AG09309 (cell line): ENCODE measurements at places on chromosomes 5 and 9.

GRCh38 chr5:41908374-41909079 is 4.4 kb downstream of the RIMOC1 start:
- peak; percentile 55 for DNase-seq

- no peak for DNase-seq
These were observed 6.8 kb upstream of the TIFAB start for GRCh38 chr5:135458921-135459331.

DNA sequence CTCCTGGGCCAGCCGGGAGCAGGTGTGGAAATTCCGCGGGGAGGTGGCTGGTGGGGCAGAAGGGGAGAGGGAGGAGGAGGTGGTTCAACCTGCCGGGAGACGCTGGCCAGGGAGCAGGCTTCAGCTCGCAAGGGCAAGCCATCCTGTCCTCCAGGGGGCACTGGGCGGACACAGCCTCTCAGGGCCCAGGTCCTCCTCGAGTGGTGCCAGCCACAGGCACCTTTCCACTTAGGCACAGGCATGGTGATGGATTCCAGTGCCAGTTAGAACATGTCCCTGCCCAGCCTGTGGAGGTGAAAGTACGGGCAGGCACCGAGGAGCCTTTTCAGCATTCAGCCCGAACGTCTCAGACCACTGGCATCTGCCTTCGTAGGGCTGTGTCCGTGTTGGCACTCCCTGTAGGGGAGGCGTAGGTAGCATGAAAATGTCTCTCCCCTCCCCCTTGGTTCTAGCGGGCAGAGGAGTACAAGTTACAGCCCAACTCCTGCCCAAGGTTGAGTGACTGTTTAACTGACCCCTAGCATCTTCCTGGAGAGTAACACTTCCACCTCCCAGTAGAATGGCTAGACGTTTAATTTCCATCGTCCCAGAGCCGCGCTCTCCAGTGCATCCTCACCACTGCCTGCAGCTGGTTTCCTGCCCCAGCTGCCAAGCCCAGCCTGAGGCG is 48.9 kb downstream of the DAB2IP start:
- DNase-seq = no peak

DNA sequence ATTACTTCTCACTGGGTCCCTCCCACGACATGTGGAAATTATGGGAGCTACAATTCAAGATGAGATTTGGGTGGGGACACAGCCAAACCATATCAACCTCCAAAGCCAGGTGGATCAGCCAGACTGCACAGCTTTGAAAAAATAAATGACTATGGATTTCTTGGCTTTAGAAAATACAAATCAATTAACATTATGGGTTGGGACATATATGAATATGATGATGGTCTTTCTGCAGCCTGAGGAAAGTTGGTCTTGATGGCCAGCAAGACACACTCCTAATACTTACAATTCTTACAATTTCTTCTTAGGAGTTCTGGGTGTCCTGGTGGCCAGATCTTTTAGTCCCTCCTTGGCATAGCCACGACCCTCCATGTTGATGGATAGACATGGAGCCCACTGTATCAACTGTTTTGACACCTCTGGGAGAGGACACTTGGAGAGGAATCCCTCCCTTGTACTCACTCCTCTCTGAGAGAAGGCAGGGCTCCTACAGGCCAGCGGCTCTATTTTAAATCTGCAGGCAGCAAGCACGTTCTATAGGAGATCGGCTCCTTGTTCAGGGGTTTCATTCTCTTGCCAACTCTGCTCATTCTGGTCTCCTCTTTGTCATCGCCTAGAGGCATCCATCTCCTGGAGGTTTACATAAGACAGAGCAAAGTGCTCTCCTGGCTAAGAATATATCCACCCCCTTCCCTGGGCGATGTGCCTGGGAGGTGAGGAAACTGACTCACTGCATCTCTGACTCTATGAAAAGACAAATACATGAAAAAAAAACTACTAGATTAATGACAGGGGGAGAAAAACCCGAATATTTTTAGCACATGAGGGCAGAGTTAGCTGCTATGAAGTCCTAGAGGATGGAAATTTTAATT is 145.9 kb downstream of the CARTPT start:
- DNase-seq = peak; percentile 16

DNA sequence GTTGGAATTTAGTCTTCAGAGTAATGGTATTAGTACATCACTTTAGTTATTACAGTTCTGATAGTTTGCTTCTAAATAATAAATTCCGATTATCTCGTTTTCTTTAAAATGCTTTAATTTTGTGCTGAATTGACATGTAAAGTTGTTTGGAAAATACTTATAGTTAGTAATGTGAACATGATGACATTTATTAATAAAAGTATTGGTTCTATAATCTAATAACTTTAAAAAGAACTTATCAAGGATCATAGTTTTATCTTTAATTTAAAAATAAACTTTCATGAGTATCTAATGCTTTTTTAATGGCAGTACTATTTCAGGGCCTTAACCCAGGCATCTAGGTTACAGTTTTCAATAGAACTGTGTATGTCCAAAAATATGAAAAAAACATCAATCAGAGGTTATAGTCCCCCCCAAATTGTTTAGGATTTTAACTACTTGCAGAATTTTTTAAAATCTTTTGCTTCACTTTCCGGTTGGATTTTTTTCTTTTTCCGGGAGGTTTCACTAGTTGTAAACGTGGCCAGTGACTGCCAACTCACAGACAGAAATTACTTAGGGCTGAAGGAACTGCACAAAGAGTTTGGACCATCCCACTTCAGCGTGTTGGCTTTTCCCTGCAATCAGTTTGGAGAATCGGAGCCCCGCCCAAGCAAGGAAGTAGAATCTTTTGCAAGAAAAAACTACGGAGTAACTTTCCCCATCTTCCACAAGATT is 680 bp downstream of the GPX8 start:
- DNase-seq = peak; percentile 90

DNA sequence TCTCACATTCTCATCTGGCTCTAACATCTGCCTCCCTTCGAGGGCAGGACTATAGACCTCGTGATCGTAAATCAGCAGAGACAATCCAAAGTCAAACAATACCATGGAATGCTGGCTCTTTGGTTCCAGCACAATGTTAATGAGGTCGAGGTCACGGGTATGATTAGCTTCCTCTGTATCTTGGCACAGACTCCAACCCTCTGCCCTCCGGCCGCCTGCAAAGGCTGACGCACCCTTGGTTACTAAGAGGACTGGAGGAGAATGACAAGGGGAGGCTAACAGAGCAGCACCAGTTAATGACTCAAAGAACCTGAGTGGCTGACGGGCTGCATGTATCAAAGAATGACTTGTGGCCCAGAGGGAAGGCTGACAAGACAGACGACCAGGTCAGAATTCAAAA is 10.1 kb downstream of the LHFPL2 start:
- DNase-seq = peak; percentile 87

- DNase-seq = no peak
These were observed 54.0 kb downstream of the SHOC1 start for GRCh38 chr9:111740739-111741138.

DNA sequence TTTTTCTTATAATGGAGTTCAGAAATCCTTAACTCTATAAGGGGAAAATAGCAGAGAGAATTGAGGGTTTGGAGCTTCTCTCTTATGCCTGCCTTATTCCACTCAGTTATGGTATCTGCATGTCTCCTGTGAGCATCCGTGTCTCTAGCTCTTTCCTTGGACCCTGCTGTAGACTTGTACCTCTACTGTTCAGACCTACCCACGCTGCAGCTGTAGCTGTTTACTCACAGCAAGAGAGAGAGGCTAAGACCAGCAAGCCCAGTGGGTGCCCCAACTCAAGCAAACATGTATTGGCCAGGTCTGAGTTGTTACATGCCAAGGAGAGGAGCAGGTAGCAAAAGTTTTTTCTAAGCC is 7.1 kb upstream of the PCSK1 start:
- DNase-seq = no peak

DNA sequence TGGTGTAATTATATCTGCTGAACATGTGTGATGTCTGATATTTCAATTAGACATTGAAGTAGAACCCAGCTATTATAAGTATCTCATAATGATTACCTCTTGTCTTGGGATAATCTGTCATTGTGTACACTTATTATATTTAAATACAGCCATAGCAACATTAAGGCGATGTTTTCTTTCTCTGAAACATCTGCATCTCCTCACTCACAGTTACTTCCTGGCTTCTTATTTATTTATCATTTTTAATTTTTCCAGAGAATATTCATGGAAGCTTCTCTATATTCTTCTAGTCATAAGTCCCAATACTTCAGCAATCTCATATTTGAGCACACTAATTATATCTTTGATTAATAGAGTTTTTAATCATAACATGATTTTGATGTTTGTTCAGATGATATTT is 103.8 kb upstream of the FBN2 start:
- no peak for DNase-seq

- DNase-seq = no peak
These were observed 68.8 kb upstream of the SSBP2 start for GRCh38 chr5:81819556-81820317.

DNA sequence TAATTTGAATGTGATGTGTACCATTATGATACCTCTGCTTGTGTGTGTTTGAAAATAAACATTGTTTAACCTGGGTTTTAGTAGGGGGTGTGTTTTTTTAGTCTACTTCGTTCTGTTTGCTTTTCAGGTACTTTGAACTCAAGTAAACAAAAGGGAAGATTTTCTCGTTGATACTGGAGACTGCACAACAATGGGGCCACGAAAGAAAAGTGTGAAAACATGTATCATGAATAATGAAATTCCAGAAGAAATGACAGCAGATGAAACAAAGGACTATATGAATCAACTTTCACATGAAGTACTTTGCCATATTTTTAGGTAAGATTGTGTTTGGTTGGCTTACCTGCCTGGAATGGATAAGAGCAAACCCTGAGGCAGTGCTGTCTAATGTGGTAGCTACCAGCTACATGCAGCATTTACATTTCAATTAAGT is 10.8 kb downstream of the FBXO38 start:
- no peak for DNase-seq

- no peak for DNase-seq
These were observed 27.8 kb upstream of the ALDOB start for GRCh38 chr9:101463397-101463796.

DNA sequence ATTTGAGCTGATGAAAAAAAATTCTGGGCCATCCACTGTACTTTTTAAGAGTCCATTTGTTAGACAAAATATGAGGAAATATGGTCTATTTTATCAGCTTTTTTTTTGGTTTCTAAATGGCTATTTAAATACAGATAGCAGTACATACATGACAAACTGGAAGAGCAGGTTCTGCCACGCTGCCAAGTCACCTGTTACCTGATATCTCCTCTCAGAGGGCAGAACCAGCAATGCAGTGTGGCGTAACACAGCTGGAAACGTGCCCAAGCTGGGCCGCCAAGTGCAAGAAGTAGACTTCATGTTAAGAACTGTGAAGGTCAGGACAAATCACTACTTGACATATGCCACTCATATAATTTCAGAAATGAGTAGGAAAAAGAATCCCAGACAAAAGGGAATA is 8.1 kb downstream of the MCIDAS start:
- DNase-seq = no peak

GRCh38 chr9:121725008-121725775 is 73.8 kb downstream of the DAB2IP start:
- DNase-seq = peak; percentile 98
